ENCODE measurements at places on chromosomes 7 and 10. TPM values are rescaled to one million over a fixed set of nuclear protein-coding genes. Genes with fewer than 3 reads are reported as not detected.

- DNase-seq: no peak
These were observed 24.3 kb downstream of the GARS1 start for GRCh38 chr7:30618961-30619360.

DNA sequence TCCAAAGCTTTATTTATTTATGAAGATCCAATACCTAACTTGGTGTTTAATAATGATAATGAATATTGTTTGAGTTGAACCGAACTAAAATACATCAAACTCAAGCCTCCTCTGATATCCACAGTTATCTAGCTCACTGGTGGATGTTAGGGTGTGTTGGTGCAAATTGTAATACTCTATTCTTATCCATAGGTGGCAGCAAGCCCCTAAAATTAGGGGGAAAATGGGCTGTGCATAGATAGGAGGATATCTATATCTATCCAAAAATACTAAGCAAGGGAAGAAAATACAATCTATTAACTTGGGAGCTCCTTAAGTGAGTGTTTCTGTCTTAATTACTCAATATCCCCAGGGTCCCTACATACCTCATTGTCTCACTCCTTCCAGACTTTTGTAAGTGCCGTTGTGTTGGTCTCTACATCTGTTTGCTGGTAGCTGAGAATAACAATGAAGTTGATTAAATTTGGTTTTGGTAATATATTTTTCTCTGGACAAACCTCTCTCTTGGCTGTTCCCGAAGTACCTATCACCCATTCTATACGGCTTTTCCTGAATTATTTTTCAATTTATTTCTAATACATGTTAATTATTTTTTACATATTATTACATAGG lies 55.0 kb upstream of the VWDE start:
- DNase-seq: no peak

GRCh38 chr10:3068968-3069737 lies 1.8 kb downstream of the PFKP start:
- DNase-seq: peak; percentile 58

- no peak for DNase-seq
These were observed 163.1 kb downstream of the AUTS2 start for GRCh38 chr7:69761290-69761922.

GRCh38 chr10:47412869-47413268 lies 28.8 kb upstream of the ZNF488 start:
- DNase-seq: no peak

GRCh38 chr7:25820432-25821040 lies 331.5 kb upstream of the NFE2L3 start:
- DNase-seq: no peak

DNA sequence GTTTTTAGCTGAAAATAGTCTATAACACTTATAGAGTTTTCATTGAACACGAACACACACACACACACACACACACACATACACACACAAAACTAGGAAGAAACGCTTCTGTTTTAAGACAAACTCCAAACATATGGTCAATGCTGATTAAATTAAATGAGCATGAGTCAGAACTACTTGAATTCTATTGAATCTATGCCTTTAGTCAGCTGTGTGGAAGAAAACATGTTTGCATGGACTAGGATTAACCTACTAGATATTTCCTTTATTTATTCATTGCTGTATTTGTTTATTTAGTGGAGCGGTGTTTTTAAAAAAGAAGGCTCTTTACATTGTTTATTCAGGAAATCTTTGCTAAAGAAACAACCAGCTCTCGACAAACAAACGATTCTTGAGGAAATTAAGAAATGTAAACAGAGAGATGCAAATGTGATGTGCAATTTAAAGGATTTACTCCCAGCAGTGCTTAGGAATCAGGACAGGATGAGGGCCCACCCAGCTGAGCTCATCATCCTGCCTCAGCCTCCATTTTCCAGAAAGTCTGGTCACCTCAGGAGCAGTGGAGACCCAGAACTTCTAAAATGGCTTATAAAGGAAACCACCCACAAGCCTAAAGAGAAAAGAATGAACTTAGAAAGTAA lies 83.2 kb downstream of the PDE1C start:
- no peak for DNase-seq

GRCh38 chr10:123912871-123913270 lies 21.3 kb upstream of the CPXM2 start:
- DNase-seq: no peak

GRCh38 chr10:132129431-132129830 lies 57.3 kb upstream of the DPYSL4 start:
- no peak for DNase-seq

DNA sequence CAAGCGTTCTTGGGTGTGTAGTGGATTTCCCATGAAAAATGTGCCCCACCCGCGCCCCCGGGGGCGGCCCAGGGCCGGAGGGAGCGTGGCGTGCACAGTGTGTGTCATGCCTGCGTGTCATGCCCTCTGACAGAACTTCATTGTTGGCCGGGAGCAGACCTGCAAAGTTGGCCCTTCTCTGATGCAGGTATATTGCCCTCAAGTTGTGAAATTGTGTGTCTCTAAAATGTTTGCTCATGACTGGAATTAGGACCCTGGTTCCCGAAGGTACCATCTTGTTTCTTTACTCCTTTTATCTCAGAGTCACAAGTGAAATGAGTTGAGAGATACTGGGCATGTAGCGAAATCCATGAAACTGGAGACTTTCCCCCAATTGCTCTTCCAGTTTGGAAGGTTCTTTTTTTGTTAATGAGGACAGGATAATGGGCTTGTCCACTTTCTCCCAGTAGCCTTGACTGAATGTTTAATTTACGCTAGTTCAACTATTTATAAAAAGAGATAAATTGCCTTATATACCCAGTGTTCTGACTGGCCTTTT lies 26.2 kb downstream of the ADK start:
- no peak for DNase-seq

IRF5 gene
- total RNA-seq: 1.2 TPM

SFMBT2 gene
- total RNA-seq: 22.0 TPM

DKK1 gene
- 6.5 TPM for total RNA-seq

PPP1R3A gene
- not detected for total RNA-seq

STOX1 gene
- total RNA-seq: 9.0 TPM

BHLHA15 gene
- total RNA-seq: 8.6 TPM

Data from frontal cortex (tissue), 4 donors.